ENCODE measurements at places on chromosomes 1 and 21.

DNA sequence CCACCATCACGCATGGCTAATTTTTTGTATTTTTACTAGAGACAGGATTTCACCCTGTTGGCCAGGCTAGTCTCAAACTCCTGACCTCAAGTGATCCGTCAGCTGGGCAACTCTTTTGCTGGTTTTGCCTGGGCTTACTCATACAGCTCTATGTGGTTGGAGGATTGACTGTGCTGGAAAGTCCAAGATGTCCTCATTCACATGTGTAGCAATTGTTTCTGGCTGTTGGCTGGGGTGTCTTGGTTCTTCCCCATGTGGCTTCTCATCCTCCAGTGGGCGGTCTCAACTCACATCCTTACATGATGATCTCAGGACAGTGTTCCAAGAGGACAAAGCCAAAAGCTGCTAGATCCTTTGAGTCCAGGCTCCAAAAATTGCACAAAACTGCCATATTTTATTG is 53.3 kb downstream of the TEX35 start:
- DNase-seq: no peak

DNA sequence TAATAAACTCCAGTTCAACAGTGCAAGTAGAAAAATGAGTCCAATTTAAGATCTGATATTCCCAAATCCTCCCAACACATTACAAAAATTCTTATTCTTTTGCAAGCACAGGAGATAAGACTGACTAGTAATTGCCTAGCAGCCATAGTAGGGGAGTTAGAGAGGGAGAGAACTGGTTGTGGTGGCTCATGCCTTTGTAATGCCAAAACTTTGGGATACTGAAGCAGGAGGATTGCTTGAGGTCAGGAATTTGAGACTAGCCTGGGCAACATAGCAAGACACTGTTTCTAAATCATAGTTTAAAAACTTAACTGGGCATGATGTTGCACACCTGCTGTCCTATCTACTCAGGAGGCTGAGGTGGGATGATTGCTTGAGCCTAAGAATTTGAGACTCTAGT is 26.7 kb upstream of the PAPPA2 start:
- no peak for DNase-seq

DNA sequence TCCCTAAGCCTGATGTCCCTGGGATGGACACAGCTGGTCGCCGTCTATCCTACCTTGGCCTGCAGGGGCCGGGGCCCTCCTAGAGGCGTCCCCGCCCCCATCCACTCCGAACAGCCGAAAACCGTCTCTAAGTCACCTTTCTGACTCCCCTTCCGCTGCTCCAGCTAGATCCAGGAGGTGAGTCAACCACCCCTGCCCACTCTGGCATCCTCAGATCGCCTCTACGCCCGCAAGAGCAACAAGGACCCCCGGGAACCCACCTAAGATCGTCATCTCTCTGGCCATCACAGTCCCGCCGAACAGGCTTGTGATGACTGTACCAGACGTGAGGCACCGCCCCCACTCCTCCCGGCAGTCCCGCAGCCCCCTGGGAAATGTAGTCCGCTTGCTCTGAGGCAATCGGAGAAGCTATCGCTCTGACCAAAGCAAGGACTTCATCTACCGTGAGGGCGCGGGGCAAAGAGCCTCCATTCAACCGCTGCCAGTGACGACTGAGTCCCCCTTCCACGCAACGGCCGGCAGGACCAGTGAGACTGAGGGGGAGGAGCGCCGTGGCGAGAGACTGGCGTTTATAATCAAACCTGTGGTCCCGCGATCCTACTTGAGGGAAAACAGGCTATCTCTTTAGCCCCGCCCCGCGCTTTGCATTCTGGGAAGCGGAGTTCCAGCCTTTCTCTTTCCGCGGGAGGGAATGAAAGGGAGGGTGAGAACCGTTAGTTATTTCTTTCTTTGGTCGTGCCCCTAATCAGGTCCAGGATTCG is at the start of gene HSPA13:
HSPA13 (minus strand) TSS at position 312 of the 761 bp plus-strand sequence; CDS start at position 285, 27 bp downstream.
- peak; percentile 100 for DNase-seq

DNA sequence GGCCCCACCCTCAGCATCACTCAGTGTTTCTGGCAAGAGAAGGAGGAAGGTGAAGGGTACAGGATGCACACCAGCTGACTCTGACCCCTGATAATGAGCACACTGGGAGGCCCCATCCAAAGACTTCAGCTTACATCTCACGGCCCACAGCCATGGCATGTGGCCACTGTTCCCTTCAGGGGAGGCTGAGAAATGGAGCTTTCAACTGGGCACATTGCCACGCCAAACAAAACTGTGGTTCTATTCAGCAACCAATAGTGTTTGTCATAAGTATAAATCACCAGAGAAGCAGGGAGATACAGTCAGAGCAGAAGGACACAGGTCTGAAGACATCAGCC is 12.7 kb upstream of the TRAF3IP3 start:
- DNase-seq: peak; percentile 61

GRCh38 chr1:46684670-46685069 is 13.0 kb downstream of the TEX38 start:
- no peak for DNase-seq

DNA sequence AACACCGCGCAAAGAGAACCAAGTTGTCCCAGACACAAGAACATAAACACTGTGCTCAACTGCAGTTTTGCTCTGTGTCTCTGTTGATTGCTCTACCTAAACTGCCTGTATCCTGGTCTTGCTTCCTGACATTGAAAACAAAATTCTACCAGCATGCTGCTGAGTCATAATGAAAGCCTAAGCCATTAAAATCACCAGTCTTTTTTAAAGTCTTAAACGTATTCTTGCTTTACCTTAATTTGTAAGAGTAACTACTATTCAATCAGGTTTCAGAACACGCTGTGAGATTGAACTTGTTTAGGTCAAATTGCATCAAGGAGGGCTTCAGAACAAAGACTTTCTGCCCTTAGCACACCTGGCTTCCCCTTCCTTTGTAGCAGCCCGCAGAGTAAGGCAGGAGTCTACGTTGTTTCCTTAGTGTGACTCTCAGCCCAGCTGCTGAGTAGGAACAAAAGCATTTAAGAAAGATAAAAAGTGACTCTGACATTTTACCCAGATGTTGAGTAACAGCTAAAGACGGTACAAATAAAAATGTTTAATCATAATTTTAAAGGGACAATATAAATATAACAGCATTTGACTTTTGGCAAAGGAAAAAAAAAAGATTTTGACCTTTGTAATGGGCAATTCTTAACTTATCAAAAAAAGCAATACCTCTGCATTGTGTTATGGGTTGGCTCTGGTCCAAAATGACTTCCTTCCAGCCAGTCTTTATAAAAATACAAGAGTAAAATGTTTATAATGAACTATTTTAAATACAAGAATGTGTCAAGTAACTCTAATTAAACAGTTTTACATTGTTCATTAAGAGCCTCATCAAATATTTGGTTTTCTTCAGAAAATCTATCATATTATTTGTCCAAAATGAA is 186.9 kb upstream of the ADGRL4 start:
- peak; percentile 38 for DNase-seq

DNA sequence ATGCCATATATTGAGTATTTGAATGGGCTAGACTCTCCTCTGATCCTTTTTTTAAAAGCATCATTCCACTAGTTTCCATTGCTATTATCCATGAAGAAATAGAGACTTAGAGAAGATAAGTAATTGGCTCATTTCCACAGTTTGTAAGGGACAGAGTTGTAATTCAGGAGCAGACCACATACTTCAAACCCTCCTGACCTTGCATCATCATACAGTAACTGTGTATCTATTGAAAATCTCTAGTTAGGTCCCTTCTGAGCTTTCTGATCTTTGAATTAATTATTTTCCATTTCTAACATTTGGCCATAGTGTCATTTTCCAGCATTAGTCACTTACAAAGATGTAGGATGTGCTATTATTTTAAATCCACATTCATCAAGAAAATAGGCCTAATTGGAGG is 386.5 kb upstream of the ST6GALNAC5 start:
- no peak for DNase-seq

- DNase-seq: no peak
Observed at GRCh38 chr1:9402256-9402616, 109.5 kb downstream of the SPSB1 start.

DNA sequence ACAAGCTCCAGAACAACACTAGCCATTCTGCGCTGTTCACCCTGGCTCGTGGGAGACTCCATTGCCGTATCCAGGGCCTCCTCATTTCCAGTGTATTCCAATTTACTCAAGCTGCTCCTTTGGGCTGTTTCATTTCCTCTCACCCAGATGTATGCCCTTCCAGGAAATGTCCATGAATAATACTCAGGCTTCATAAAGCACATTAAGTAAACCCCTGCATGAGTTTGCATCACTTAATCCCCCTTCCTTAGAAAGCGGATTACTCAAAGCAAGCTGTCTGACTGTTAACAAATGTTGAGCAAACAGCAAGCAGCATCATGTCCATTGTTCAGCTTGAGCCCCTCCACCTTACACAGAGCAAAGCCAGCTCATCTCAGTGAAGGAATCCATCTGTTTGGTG is 403.6 kb upstream of the PBX1 start:
- DNase-seq: peak; percentile 17

DNA sequence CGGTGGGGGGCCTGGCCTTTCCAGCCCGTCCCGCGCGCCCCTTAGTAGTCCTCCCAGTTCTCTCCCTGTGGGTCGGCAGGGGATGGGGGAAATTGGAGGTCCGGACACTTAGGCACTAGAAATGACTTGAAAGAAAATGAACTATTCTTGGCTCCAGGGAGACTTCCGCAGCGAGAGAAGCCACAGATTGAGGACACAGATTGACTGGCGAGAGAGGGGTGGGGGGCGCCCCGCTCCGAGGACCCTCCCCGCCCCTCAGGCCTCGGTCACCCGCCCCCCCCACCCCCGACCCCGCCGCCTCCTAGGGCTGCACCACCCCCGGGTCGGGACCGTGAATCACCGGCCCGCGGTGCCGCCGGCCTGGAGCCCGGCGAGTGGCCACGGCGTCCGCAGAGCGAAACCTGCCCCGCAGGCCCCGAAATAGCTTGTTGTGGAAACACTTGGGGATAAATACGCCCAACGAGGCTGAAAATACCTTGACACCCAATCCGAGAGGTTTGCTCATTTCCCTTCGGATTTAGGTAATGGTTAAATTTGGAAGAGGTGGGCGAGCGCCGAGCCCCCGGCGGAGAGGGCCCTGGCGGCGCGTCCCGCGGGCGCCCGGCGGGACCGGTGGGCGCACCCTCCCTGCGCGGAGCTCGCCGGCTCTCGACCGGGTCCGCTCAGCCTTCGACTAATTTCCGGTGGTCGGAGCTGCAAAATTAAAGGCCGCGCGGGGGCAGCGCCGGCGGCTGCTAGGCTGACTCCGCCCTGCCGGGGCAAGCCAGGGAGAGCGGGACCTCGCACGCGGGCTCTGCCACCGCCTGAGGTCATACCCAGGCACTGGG is at the start of gene GFI1:
GFI1 (minus strand) TSS at position 675 of the 827 bp plus-strand sequence. CDS start 3,438 bp downstream, outside the sequence.
- peak; percentile 54 for DNase-seq

- no peak for DNase-seq
Observed at GRCh38 chr1:218741852-218742251, 396.7 kb downstream of the TGFB2 start.

- no peak for DNase-seq
Observed at GRCh38 chr1:228927421-228927820, 192.1 kb downstream of the RHOU start.

- DNase-seq: no peak
Observed at GRCh38 chr1:225476538-225476988, 48.7 kb upstream of the LBR start.

- no peak for DNase-seq
Observed at GRCh38 chr1:16392740-16393569, 25.9 kb downstream of the SZRD1 start.

- DNase-seq: no peak
Observed at GRCh38 chr21:42707207-42707830, 53.9 kb downstream of the PDE9A start.

GRCh38 chr1:47439819-47440598 is 2.2 kb downstream of the FOXD2 start:
- DNase-seq: no peak

DNA sequence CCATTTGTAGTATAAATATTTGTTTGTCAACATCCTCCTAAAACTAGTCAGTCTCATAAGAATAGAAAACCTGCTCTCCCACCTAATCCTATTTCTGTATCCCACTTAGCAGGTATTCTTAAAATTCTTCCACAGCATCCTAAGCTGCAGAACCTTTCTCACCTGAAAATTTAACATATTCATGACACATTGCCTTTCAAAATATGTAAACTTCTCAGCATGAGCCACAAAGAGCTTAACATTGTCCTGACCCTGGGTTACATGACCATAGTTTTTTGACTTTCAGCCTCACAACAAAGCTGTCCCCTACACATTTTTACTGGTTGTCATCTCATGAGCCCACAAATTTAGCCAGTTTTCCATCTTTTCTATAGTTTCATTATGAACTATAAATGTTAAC is 712.1 kb downstream of the LTN1 start:
- no peak for DNase-seq

DNA sequence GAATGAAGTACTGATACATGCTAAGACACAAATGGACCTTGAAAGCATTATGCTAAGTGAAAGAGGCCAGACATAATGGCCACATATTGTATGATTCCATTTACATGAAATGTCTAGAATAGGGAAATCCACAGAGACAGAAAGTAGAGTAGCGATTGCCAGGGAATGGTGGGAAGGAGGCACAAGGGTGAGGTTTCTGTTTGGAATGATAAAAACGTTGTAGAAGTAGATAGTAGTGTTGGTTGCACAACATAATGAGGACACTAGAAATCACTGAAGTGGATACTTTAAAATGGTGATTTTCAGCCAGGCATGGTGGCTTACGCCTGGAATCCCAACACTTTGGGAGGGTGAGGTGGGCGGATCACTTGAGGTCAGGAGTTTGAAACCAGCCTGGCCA is 97.6 kb upstream of the VANGL1 start:
- no peak for DNase-seq

- DNase-seq: peak; percentile 63
Observed at GRCh38 chr1:227559499-227559898, 3.9 kb upstream of the ZNF678 start.

DNA sequence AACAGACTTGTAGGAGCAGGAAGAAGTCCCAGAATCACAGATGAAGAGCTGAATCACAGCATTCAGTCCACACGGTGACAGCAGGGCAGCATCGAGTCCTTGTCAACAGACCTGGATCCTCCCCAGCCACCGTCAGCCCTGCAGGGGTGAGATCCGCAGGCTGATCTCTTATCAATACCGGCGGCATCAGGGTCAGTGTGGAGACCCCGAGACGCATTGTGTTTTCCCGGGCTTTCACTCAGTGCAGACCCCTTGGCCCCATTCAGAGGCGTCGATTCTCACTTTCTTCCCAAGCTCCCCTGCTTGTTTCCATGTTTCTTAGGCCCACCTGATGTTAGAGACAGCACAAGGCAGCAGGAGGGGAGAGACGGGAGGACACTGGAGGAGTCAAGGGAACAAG is 609.6 kb downstream of the PTPRU start:
- no peak for DNase-seq

DNA sequence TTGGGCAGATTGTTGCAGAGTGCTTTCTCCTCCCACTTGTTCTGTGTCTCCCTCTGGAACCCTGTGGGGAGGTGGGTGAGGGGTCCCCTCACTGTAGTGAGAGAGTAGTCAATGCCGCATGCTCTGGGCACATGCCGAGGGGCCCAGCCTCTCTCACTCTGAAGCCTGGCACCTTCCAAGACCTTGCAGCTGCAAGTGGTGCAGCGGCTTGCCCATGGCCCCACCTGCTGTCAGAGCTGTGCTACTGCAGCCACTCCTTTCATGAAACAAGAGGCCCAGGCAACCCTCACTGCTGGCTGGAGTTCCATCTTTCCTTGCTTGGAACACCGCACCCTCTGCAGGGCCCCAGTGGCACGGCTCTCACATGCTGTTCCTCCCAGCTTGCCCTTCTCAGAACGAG is 58.4 kb upstream of the COL6A1 start:
- DNase-seq: peak; percentile 78

All from kidney (tissue), 22 donors.